Activated T-helper 1 cell treated with Interleukin-2 at 50 U/mL for 16 hours (primary cell): ENCODE measurements at places on chromosomes 1 and 21.

DNA sequence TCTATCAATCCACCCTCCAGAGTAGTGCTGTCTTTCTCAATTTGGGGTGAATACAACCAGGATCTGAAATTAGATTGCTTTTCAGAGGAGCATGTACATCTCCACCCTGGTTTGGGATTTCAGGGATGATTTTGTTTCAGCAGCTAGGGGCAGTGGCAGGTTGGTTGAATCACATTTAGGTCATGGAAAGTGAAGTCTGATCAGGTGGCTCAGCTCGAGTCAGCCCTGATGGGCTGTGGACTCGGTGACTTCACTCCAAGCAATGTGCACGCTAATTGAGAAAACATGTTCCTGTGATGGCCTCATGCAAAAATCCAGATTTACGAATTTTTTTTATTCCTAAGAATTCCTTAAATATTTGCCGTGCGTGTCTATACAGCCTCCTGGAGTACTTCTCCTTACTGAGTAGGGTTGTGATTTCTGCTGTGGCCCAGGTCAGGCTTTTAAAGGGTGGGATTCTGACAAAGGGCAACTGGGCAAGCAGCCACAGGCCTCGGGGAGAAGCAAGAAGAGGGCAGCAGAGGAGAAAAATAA, 7.5 kb downstream of the NGF start:
- DNase-seq, result no peak

DNA sequence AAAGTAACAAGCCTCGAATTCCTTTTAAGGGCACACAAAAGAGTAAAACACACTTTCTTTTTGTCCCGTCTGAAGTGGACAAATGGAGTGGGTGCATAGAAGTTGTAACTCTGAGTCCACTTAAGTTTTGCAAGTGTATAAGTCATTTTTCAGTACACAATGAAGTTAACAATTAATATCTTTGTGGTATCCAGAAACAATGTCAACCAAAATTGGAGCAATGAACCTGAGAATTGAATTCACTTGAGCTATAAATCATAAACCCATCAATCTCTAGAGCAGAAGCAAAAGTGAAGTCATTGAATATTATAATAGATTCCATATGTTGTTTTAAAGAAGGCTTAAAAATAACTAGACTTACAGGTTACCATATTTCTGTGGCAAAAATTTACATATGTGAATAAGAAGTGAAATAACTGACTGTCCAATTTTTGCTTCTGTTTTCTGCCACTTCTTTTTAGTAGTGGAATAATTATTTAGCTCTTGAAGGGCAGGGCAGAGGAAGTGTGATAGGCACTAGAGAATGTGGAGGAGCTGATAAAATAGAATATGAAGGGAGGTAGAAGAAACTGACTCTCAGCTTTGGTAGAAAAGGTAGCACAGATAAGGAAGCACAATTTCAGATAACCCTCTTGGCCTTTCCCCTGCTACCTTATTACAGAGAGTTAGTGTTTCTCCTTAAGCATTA, 73.9 kb upstream of the RGL1 start:
- DNase-seq, result no peak

DNA sequence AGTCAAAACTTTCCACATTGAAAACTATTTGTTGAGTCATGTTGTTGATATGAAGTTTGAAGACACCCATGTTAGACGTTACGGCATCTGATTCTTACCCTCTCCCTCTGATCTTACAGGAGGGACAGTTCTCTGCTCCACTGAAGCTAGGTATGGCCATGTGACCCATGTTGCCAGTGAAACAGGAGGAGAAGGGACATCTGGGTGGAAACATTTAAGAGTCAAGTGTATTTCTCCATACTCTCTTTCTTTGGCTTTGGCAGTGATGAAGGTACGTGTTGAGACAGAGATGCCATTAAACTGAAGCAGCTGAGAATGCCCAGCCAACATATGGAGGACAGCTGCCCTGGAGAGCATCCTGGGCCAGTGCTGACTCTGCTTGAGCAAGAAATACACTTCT, 198.4 kb upstream of the PTGFR start:
- no peak for DNase-seq

- DNase-seq, result no peak
These were observed 15.8 kb downstream of the ARPC5 start for GRCh38 chr1:183619781-183620180.

- DNase-seq, result no peak
These were observed 96.8 kb downstream of the INTS7 start for GRCh38 chr1:211938561-211938997.

GRCh38 chr21:34320011-34320410, 43.8 kb upstream of the KCNE2 start:
- no peak for DNase-seq

- DNase-seq, result no peak
These were observed 149.5 kb upstream of the ADGRL4 start for GRCh38 chr1:79155991-79156390.

DNA sequence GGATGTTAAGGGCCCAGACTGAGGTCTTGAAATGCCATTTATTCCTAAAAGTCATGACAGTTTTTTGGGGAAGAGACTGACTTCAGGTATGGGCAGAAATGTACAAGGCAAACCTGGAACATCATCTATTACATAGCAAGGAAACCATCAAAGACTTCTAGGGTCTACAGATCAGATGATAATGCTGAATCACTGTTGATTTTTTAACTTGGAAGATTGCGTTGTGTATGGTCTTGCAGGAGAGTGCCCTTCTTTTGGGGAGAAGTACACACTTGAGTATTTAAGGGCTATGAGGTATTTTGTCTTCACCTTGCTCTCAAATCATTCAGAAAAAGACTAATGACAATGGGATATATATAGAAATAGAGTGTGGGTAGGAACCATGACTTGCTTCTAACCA, 15.4 kb upstream of the RD3 start:
- DNase-seq, result no peak

DNA sequence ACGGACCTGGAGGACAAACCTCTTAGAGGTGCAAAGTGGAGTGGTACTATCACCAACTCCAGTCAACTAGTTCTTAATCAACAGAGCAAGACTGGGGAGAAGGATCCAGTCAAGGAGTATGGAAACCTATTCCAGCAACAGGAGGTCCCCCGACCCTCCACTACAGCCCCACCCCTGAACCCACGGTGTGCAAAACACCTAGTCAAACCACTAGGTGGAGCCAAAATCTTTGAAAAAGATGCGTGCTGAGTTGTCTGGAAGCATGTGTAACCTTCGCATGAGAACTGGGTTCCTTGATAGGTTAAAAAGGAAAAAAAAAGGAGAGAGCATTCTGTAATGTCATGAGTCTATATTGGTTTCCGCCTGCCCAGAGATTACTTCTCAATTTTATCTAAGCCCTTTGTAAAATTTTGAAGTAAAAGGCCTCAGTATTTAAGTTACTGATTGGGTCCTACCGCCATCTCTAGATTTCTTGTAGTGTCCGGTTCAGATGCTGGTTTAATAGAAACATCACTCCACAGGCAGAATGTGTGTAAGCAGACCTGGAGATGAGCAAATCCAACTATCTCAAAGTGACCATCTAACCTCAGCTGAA, 81.9 kb upstream of the HAO2 start:
- DNase-seq, result no peak

DNA sequence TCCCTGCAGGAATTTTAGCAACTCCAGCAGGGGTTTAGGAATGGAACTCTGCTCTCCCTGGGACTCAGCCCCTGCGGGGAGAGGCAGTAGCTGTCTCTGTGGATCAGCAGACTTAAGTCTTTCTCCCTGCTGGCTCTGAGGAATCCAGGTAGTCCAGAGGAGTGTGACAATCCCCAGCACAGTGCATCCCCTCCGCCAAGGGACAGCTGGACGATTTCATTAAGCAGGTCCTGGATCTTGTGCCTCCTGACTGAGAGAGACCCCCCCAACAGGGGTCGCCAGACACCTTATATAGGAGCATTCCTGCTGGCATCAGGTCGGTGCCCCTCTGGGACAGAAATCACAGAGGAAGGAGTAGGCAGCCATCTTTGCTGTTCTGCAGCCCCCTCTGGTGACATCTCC, 30.6 kb downstream of the AKT3 start:
- no peak for DNase-seq
